Activated CD8-positive, alpha-beta memory T cell treated with anti-CD3 and anti-CD28 coated beads for 1 hour (primary cell): ENCODE measurements at places on chromosomes 4 and X.

DNA sequence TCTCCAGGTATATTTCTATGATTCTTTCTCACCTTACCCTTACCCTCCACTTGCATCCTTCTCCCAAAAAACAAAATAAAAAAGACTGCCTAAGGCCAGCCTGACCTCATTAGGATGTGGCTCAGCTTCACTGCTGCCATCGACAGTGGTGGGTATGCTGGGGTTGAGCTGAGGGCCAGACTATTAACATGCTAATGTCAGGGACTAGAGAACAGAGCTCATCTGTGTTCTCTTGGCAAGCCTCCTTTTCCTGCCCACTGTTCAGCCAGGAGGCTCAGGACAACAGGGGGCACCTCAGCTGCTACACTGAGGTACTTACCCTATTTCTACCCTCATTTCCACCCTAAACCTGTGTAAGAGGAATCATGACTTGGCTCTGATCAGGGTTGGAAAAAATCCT lies 59.3 kb downstream of the MSN start:
- DNase-seq, result no peak

GRCh38 chr4:46385946-46386345 lies 4.0 kb downstream of the GABRA2 start:
- DNase-seq, result no peak

DNA sequence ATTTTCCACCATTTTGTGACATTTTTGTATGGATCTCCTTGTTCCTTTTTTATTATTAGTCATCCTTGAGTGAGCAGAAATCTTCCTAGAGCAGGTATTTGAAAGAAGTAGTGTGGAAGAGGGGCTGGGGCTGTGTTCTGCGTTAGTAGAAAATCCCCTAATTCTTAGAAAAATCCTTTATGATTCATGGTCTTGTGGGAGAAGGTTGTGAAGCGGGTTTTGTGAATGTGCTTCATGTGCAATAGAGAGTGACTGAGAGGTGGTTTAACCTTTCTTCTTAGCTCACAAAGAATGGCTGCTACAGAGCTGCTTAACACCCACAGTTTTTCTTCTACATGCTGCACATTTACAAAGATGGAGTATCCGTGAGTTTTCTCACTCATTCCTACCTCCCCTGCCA lies 220.5 kb downstream of the IDS start:
- no peak for DNase-seq

GRCh38 chr4:169009286-169010124 lies 550 bp downstream of the CBR4 start:
- DNase-seq, result peak; percentile 6

DNA sequence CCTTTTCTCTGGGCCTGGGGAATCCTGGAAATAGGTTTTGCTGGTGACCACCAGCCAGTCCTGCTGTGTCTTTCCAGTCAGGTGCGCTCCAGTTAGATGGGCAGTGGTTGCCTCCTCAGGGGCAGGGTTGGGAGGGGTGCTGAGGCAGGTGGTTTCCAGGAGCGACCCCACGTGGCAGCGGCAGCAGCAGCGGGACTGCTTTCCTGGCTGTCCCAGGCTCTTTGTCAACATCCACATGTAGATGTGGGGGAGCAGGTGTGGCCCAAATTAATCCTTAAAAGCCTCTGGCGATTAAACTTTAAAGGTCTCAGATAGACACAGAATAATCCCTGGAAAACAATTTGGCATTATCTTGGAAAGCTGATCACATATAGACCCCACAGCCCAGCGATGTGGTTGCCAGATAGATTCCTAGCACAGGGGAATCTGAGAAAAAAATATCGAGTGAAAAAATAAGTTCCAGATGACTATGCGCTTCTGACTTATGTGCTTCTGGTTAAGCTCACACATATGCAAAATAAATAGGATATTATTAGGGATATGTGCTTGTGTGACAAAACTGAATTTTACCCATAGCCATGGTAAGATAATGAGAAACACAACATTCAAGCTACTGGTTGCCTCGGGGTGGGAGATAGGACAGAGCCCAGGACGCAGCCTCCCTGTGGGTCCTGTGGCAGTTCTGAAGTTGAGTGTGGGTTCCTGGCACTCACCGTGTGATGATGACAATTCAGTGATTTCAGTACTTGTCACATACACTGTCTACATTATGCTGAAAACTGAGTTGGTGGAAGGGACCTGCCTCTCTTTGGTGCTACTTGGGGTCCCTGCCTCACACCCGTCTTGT lies 336.4 kb downstream of the ARHGAP10 start:
- no peak for DNase-seq

GRCh38 chr4:184450045-184450444 lies 24.3 kb downstream of the IRF2 start:
- no peak for DNase-seq

DNA sequence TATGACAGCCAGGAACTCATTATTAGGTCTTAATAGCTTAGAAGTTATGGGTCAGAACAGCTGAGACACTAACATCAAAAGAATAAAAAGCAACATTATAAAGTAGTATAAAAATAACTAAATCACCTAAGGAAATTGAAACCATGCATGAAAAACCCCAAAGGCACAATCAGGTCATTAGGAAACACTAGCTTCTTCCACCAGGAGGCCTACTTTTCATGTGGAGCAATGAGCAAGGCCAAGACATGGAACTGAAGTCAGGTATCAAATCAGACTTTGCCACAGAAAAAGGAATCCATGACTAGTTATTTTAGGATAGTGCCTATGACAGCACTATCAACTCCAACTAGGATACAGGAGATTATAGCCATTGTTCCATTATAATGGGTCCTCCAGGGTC lies 7.9 kb downstream of the HUWE1 start:
- DNase-seq, result no peak

DNA sequence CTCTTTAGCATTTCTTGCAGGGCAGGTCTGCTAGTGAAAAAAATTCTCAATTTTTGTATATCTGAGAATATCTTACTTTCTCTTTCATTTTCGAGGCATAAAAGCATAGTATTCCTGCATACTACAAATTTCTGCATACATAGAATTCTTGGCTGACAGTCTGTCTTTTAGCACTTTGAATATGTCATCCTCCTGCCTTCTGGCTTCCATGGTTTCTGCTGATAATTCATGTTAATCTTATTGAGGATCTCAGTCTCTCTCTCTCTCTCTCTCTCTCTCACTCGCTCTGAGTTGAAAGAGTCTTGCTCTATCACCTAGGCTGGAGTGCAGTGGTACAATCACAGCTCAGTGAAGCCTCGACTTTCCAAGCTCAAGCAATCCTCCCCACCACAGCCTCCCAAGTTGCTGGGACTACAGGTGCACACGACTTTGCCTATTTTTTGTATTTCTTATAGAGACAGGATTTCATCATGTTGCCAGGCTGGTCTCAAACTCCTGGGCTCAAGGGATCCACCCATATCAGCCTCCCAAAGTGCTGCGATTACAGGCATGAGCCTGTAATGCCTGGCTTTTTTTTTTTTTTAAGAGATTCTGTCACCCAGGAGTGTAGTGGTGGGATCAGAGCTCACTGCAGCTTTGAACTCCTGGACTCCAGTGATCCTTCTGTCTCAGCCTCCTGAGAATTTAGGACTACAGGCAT lies 161.3 kb downstream of the FNIP2 start:
- no peak for DNase-seq
